Heart right ventricle (tissue), 16 donors: ENCODE measurements at places on chromosomes 1 and 21.

DNA sequence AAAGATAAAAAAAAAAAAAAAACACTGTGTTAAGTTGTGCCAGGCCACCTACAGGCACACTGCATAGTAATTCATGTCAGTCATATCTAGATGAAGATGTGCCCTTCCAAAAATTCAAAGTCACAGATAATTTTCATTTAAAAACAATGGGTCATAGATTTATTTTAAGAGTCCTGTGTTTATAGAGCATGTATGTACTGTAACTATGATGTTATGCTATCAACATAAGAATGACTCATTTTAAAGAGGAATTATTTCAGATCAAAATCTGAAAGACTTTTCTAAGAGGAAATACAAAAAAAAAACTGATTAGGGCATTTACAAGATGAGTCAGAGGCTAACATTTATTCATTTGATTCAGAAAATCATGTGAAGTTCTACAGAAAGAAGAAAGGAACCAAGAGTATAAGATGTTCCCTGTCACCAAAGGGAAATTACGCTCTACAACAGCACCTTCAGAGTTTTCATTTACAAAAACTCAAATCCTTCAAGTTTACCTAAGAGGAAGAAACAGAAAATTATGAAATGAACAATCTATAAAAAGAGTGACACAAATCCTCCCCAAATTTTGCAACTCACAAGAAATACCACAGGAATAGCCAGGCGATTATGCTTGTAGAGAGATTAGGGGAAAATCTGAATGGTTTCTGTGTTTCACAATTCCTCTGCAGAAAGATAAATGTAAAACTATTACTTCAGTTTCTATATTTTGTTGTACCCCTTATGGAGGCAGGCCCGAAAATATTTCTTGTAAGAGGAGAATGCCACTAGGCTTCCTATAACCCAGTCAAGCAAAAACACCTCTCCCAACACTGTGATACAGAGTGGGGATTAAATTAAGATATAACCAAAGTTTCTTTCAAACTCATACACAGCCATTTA lies 13.8 kb downstream of the TP53BP2 start:
- DNase-seq: no peak

- no peak for DNase-seq
Observed at GRCh38 chr1:203996126-203996525, 76.8 kb upstream of the SOX13 start.

DNA sequence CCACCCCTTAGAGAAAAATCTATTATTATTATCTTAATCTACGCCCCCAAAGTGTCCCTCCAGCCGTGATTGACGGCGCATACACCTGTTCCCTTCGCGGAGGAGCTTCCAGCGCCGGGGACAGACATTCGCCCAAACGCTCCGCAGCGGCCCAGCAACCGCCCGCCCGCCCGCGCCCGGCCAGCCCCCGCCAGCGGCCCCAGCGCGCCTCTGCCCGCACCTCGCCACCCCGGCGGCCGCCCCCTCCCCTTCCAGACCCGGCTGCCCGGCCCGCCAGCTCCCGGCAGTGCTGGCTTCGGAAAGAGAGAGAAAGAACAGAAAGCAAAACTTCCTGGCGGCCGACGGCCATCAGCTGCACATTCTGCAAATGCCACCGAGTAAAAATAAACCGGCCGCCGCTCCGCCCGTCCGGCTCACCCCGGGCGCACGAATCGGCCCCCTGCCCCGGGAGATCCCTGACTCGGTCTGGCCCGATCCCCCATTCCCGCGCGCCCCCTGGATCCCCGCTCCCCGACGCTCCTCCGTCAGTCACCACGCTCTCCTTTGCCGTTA lies 1.6 kb downstream of the CASZ1 start:
- peak; percentile 39 for DNase-seq

DNA sequence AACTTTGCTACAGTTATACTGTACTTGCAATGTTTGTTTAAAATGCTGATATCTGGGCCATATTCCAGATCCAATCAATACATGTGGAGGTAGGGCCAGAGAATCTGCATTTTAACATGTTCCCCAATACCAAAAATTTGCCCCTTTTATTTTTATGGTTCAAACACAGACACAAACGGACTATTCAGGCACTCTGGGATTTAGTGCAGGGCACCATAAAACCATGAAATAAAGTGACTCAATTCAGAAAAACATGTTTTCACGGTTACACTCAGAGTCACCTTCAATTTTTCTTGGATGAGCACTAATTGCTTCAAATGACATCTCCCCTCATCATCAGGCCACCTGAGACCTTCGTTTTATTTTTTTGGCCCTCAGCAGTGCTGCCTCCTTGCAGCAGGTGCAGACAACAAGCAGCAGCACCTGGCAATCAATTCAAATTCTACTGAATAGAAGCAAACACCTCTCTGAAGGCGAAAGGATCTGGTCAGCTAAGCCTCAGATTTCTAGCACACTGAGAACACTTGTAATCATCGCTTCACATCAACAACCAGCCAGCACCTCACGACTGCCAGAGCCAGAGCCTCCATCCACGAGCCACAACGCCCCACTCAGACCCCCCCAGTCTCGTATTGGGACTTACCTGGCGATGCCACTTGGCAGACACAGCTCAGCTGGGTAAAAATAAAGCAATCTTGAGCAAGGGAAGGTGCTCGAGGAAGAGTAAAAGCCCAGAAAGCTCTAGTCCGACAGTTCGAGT lies 1.1 kb downstream of the ERO1B start:
- DNase-seq: peak; percentile 8

DNA sequence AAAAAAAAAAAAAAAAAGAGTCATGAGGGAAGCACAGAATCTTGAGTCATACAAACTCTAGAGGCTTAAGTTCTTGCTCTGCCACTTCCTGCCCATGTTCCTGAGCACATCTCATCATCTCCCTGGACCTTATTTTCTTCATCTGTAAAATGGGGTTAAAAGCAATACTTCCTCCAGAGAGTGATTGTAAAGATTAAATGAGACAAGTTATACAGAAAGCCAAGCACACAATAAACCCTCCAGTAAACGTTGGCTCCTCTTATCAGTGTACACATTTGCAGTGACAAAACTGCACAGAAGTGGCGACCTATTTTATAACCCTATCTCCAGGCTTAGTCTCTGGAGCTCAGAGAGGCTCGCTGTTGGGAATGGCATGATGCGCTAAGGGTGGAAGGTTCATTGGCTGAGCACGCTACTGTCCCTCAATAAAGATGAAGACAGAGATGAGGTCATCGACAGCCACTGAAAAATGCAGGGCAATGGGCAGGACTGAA lies 82.1 kb downstream of the RRAGC start:
- DNase-seq: no peak

GRCh38 chr1:222829868-222830267 lies 15.0 kb downstream of the DISP1 start:
- no peak for DNase-seq

DNA sequence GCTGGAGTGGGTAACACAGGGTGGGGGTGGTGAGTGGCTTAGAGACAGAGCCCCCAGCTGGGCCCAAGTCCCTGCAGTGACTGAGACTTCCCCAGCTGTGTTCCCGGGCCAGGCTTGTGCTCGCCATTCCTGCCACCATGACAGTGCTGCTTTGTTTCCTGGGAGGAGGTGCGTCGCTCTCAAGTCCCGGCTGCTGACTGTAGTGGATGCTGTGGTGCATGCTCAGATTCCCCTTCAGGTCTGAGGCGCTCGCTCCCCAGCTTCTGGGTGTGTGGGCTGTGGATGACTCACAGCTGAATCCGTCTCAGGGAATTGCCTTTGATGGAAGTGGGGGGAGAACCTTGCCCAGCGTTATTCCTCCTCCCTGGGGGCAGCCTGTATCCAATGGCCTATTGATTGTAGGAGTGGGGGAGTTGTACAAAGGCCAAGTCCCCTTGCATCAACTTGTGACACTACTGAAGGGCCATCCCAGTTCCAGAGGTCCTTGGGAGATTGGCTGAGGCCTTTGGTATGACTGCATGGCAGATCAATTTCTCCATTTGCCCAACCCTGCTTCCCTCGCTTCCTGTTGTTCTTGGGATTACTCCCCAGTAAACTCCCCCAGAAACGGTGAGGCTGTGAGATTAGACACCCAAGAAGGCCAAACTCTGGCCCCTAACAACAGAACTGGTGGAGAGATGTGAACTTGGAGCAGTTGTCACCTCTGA lies 17.8 kb upstream of the POU3F1 start:
- no peak for DNase-seq

- DNase-seq: no peak
Observed at GRCh38 chr1:182784556-182785171, 4.9 kb upstream of the NPL start.

GRCh38 chr1:40998668-40999067 lies 19.2 kb downstream of the CTPS1 start:
- no peak for DNase-seq

GRCh38 chr1:224457782-224458144 lies 23.2 kb upstream of the WDR26 start:
- DNase-seq: no peak

GRCh38 chr1:236850077-236850979 lies 55.2 kb downstream of the MTR start:
- DNase-seq: no peak

DNA sequence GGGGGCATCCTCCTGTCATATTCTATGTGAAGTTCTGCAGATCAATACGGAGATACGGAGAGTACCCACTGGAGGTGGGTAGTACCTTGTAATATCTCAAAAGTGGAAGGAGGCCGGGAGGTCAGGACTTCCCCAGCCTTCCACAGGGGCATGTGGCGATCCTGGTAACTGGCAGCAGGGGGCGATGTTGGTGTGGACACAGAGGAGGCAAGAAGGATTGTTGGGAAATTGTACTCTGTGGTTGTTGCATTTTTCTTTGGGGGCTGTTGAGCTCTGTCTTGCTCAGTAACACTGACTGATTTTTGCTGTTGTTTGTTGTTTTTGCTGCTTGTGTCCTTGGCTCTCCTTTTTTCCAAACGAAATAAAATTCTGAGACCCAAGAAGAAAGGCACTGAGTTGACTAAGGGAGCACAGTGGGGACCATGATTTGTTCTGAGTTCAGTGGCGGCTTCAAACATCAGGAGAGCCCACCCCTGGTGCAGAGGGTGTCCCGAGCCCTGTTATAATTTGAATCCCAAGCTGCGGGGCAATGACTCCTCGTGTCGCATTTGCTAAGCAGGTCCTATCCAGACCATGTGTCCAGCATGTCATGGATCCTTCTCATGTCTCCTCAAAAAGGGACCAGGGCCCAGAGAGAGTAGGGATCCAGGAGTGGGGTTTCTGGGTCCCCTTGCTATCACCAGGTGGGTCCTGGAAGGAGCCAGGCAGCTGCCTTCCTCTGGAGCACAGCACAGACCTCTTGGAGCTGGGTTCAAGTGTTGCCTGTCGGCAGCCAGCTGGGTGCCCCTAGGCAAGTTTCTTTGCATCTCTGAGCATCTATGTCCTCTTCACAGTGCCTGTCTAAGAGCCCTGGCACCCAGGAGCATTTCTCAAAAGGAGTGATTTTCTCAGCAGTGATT lies 22.8 kb downstream of the LHX4 start:
- peak; percentile 72 for DNase-seq

GRCh38 chr1:107739651-107740050 lies 225.3 kb downstream of the VAV3 start:
- no peak for DNase-seq

- DNase-seq: no peak
Observed at GRCh38 chr21:23111070-23111600, 2112.9 kb downstream of the NCAM2 start.

GRCh38 chr1:147750618-147751217 lies 9.7 kb downstream of the GJA5 start:
- DNase-seq: no peak

DNA sequence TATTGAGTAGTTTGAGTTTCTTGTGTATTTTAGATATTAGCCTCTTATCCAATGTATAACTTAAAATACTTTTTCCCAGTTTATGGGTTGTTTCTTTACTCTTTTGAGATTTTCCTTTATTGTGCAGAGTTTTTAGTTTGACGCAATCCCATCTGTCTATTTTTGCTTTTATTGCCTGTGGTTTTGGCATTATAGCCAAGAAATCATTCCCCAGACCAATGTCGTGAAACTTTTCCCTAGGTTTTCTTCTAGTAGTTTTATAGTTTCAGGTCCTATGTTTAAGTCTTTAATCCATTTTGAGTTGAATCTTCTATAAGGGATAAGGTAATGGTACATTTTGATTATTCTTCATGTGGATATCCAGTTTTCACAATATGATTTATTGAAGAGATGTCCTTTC lies 87.6 kb downstream of the LEPR start:
- no peak for DNase-seq

GRCh38 chr1:114780344-114781226 lies at the start of gene SIKE1:
SIKE1 (minus strand) TSS chr1:114780685; CDS start chr1:114780607, 78 bp downstream.
- DNase-seq: peak; percentile 89

- no peak for DNase-seq
Observed at GRCh38 chr1:165287781-165288180, 68.7 kb downstream of the LMX1A start.

DNA sequence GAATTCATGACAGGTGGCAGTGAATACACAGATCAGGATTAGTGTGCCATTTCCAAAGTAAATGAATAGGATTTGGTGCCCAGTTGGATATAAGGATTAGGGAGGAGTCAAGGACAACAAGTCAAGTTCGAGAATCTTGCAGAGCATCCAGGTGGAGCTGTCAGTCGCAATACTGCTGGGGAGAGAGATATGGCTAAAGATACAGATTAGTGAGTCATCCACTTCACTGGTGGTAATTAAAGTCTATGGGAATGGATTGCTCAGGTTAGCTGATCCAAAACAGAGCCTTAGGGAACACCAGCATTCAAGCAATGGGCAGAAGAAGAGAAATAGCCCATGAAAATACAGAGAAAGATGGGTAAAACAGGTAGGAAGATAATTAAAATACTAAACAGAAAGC lies 26.8 kb downstream of the BCAS2 start:
- DNase-seq: no peak

- DNase-seq: peak; percentile 86
Observed at GRCh38 chr1:21896652-21897532, 40.2 kb downstream of the HSPG2 start.

DNA sequence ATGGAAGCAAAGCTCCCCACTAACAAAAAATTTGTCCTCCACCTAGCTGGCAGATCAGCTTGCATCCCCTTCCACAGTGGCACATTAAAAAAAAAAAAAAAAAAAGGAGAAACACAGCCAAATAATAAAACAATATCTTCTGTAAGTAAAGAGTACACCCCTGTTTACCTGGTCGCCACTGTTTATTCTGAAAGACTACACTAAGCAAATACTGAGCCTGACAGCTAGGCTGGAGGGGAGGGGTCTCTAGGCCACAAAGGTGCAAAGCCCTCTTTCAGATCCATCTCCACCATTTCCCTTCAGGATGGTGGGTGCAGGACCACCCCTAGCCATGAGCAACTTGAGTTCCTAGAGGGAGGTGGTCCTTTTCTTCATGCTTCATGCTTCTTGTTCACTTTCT lies 22.8 kb upstream of the SLC45A3 start:
- no peak for DNase-seq

- no peak for DNase-seq
Observed at GRCh38 chr1:36339215-36339614, 15.8 kb upstream of the EVA1B start.

GRCh38 chr1:211335522-211336157 lies 9.0 kb downstream of the TRAF5 start:
- DNase-seq: no peak

- no peak for DNase-seq
Observed at GRCh38 chr1:173150795-173151194, 56.3 kb downstream of the TNFSF4 start.

GRCh38 chr1:172380441-172381244 lies 39.8 kb upstream of the C1orf105 start:
- DNase-seq: no peak

GRCh38 chr1:41020654-41021053 lies 871 bp downstream of the SLFNL1 start:
- DNase-seq: no peak

- no peak for DNase-seq
Observed at GRCh38 chr1:206947255-206947654, 989 bp upstream of the PIGR start.

- DNase-seq: no peak
Observed at GRCh38 chr1:207345644-207346477, 24.4 kb downstream of the CD55 start.

- DNase-seq: peak; percentile 46
Observed at GRCh38 chr1:43979528-43980254, 681 bp downstream of the B4GALT2 start.
